H9 (cell line): ENCODE measurements at places on chromosomes 3 and 15. TPM values are rescaled to one million over a fixed set of nuclear protein-coding genes. Genes with fewer than 3 reads are reported as not detected.
A peak's percentile ranks its signal among the peaks of the same experiment; 100 is the strongest.

- peak; percentile 43 for DNase-seq
Measured at GRCh38 chr15:31774045-31774444, 256.3 kb upstream of the CHRNA7 start.

- DNase-seq, result no peak
Measured at GRCh38 chr3:54665016-54665600, 262.8 kb downstream of the LRTM1 start.

DNA sequence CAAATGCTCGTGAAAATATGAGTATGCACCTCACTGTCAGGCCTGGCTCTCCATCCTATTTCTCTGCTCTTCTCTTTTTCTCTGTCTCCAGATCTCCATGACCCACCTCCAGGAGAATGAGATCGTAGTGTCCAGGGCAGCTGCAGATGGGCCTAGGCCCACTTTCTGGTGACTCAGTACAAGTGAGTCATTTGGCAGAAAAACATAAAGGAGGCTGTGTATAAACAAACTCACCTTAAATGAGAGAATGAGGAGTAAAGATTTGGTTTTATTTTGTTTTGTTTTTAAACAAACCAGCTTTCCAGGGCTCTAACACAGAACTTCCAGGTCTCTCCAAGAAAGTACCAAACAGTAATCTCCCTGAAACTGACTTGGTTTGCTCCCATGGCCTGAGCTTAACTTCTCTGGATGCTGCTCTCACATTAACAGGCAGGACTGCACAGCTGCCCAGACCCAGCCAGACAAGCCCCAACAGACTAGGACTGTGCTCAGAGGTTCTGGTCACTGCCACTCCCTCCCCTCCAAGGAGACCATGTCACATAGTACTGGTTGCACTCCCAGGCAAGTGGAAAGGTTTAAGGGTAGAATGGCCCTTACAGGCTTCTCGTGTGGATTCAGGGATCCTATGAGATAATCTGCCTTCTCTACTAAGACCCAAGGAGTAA, 1.5 kb upstream of the HEG1 start:
- DNase-seq, result no peak

DNA sequence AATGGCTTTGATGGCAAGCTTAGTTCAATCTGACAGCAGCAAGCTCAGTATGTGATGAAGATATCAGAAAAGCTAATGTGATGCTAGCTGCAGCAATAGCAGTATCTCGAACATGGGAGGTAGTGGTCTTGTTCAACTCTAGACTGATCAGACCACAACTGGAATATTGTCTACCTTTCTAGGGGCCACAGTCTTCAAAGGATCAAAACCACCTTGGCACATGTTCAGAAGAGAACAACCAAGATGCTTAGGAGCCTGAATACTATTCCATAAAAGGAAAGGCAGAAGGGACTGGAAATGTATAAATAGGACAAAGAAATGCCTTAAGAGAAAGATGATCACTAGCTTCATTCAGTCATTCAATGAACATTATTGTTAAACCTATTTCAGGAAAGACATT, 2.3 kb downstream of the C3orf70 start:
- no peak for DNase-seq

- no peak for DNase-seq
Measured at GRCh38 chr15:82803793-82804574, 1.9 kb downstream of the FSD2 start.

DNA sequence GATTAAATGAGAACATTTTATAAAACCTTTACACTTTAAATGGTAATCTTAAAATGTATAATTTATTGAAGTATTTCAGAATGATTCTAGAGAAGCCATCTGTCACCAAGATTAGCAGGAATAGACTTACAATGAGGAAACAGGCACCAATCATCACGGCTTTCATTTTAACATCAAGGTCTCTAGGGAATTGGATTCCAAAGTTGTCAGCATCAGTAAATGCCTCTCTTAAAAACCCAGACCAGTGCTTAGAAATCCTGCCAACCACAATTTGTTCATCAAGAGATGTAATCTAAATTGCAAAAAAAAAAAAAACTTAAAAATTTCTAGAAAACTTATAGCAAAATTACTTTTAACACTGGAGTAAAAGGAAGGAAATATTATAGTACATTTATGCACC, 20.3 kb downstream of the PLSCR2 start:
- DNase-seq, result no peak

- no peak for DNase-seq
Measured at GRCh38 chr15:47720555-47720954, 3.2 kb downstream of the SEMA6D start.

Gene THSD4
- 5.5 and 5.7 TPM in 2 replicates for total RNA-seq

GRCh38 chr15:45855907-45856579, 221.2 kb downstream of the SQOR start:
- DNase-seq, result no peak

DNA sequence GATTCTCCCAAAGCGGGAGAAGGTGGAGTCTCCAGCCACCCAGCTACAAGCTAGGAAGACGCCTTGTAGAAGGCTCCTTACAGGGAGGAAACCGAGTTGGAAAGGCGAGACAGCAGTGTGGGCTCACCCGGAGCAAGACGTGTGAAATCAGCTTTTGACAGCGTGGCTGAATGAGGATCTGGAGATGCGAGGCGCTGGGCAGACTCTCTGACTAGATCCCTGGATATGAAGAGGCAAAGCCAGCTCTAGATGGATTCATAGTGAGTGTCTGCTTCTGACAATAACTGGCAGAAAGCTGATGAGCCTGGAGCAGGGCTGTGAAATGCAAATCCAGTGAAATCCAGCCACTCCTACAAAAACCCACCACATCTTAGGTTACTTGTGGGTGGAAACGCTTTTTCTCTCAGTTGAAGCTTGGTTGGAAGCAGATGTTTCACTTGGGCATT, 41.0 kb downstream of the GOLGA6A start:
- DNase-seq, result no peak

Gene PLSCR2
- not detected in 2 replicates for total RNA-seq

Gene MITF
- total RNA-seq, result 0.81 and 0.88 TPM in 2 replicates

DNA sequence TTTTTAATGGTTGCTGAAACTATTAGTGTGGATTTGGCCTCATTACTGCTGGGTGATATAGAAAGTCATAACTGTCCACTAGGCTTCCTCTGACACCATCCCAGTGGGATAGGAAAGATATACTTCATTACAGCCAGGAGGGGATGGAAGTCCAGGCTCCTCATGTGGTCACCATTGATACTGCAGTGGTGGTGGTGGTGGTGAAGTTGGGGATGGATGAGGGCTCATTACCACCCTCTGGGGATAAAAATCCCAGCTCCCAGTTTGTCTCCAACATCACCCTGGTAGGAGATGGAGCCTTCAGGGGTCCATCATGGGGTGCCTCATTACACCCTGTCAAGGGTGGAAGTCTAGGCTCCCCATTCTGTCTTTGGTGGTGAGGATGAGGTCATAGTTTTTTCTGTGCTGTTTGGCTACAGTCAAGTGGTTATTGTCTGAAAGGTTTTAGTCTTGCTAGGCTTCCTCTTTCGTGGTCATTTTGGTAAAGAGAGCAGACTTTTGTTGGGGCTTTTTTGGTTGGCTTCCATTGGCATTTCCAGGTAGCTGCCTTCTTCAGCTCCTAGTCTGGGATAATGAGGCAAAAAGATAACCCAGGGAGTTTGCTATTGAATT, 30.1 kb upstream of the FILIP1L start:
- DNase-seq, result no peak

Gene CFAP100
- total RNA-seq, result 0.26 and 0.44 TPM in 2 replicates

GRCh38 chr3:14863333-14864100, 44.8 kb downstream of the FGD5 start:
- peak; percentile 51 for DNase-seq

Gene SLC35G2
- total RNA-seq, result 5.4 and 6.6 TPM in 2 replicates

DNA sequence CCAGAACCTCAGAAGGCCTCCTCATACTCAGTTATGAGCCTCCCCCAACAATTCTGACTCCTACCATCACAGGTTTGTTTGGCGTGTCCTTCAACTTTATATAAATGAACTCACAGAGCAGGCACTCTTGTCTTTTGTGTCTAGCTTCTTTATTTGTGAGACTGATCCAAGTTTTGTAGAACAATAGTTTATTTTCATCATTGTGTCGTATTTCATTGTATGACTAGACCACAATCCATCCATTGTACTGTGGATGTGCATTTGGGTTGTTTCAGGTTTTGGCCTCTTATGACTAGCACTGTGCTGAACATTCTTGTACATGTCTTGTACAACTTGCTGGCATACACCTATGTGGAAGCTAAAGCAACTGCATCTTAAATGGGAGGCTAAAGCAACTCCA, 292.8 kb upstream of the LYSMD4 start:
- no peak for DNase-seq

- DNase-seq, result no peak
Measured at GRCh38 chr3:187808527-187808895, 63.2 kb upstream of the BCL6 start.

DNA sequence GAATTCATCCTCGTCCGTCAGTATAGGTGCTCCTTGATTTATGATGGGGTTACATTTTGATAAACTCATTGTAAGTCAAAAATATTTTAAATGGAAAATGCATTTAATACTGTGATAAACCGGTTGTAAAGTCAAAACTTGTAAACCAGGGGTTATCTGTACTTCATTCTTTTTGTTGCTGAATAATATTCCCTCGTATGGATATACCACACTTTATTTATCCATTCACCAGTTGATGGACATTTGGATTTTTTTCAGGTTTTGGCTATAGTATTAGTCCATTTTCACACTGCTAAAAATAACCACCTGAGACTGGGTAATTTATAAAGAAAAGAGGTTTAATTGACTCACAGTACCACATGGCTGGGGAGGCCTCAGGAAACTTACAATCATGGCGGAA, 47.7 kb downstream of the NFKBIZ start:
- DNase-seq, result no peak

GRCh38 chr3:23004971-23005370, 198.2 kb upstream of the UBE2E2 start:
- no peak for DNase-seq

- DNase-seq, result no peak
Measured at GRCh38 chr3:145864336-145864735, 296.6 kb downstream of the PLOD2 start.
